ENCODE measurements at places on chromosomes 3 and 15.

DNA sequence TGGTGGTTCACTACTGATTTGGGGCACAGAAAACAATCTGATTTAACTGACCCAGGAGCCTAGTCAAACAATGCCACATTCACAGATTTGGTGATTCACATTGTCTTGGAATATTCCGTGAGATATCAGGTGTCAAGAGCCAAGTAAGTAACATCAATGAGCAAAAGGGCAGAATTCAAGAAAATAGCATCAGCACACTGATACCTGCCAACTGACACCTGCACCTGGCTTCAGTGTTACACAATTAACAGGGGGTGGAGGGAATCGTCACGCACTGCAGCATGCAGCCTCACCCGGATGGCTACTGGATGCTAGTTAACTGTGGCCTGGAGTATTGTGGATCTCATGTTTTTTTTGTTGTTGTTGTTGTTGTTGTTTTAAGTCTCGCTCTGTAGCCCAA lies 17.6 kb downstream of the CCNL1 start:
- no peak for DNase-seq

DNA sequence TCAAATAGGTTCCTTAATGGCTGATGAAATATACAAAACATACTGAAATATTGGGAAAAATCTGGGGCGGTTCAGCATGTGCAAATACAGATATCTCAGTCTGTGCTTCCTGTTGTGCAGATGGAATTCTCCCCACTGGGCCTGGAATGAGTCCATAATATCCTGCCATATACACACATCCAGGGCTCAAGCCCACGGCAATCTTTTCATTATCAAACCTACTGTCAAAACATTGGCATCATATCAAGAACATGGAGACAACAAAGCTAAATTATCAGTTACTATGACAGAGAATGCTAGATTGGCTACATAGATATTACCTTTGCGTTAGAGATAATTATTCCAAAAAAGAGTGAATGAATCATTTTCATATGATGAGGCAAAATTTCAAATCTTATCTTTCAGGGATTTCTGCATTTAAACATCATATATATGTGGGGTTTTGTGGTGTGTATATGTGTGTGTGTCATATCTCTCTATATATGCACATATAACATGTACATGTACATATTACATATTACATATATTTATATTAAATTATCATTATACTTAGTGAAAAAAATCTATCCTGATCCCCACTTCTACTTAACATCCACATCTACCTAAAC lies 713.3 kb downstream of the GBE1 start:
- no peak for DNase-seq

DNA sequence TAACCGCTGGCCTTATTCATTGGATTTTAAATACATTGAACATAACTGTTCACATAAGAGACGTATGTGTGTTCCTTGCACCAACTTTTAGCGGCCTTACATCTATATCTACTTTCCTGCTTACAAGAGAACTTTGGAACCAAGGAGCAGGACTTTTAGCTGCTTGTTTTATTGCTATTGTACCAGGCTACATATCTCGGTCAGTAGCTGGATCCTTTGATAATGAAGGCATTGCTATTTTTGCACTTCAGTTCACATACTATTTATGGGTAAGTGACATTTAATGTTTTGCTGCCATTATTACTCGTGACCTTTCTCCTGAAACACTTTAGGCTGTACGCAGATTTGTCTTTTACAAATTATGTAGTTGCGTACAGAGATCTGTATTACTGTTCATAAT lies 47.1 kb downstream of the STT3B start:
- DNase-seq: no peak

GRCh38 chr3:172702256-172702655 lies 8.6 kb downstream of the NCEH1 start:
- no peak for DNase-seq

DNA sequence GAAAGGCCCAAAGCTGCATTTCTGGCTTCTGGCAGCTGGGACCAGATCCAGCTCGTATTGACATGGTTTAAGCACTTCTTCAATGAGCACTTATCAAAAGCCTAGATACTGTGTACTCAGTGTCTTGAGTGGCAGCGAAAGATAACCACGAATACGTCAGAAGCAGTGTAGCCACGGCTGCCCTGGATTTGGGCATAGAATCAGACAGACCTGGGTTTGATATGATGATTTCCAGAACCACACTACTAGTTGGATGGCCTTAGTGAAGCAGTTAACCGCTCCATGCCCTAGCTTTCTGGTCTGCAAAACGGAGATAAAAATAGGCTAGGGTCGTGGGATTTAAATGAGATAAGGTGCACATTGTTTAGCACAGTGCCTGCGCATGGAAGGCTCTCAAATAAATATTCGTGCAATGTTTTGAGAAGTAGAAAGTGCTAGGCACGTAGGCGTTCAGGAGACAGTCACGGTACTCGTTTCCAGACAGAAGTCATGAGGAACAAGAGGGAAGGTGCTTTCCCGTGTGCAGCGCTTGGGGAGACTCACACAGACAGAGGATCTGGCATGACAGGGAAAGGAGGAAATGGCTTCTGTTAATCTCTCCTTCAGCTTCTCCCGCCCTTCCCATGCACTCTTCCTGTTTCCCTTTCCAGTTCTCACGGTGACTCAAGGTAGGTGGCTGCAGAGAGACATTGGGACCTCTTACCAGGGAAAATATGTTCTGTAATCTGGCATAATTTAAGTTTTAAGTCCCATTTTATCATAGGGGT lies 70.3 kb downstream of the CCNL1 start:
- DNase-seq: peak; percentile 30

DNA sequence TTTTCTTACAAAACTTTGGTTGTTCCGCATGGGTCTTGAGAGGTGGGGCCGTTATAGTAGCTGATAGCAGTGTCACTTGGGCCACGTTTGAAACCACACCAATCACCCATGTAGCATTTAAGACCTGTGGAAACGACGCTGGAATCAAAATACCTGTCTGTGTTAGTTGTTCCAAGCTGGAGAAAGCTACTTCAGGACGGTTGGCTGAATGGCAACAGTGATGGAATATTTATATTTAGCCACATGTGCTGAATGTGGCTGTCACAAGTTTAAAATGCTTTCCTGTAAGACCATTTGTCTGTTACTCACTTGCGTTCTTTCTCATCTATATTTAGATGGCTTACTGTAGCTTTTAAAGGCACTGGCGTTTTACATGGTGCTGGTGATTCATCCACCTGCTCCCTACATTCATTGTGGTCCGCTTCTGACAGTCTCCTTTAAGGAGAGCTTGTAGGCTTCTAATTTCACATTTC lies 1.4 kb downstream of the DNAJA4 start:
- peak; percentile 80 for DNase-seq

DNA sequence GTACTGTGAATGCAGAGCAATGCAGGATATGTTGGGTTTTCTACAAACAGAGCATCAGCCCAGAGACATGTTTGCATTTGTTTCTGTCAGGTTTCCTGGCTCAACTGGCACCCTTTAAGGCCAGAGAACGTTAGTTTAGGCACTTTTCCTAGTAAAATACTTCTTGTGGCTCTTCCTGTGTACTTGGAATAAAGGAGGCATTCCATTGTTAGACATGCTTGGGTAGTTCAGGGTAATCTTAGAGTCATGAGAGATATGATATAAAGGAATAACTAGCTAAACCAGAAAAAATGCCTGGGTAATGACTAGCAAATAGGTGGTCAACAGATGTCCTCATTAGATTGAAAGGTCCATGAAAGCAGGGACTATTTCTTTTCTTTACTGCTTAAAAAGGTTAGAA lies 60.4 kb upstream of the RBM5 start:
- peak; percentile 61 for DNase-seq

GRCh38 chr3:185205865-185206264 lies 48.0 kb downstream of the EHHADH start:
- DNase-seq: no peak

GRCh38 chr3:48338635-48339034 lies 5.2 kb upstream of the SPINK8 start:
- peak; percentile 4 for DNase-seq

DNA sequence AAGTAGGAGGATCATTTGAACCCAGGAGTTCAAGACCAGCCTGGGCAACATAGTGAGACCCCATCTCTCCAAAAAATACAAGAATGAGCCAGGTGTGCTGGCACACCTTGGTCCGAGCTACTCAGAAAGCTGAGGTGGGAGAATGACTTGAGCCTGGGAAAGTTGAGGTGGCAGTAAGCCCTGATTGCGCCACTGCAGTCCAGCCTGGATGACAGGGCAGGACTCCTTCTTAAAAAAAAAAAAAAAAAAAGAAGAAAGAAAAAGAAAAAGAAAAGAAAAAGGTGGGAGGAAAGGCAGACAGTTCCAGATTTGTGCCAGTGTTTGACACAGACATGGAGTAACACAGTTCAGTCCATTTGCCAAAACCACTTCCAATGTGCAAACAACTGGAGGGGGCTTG lies 75.7 kb downstream of the ATP10A start:
- DNase-seq: no peak

DNA sequence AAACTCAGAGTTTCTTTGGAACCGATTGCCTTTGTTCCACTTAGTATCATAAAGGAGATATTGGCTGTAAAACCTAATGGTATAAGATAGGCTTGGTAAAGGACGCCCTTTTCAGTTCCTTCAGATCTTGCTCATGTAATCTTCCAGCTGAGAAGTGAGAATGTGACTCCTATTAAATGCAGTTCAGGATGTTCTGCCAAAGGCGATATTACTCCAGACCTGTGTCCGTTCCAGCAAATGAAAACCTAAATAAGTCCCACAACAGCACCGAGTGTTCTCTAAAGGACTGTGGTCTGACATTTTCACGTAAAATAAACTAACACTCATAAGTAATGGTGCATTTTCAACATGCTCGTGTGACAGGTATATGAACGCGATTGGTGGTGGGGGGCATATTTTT lies 276.2 kb downstream of the FEZF2 start:
- DNase-seq: no peak

DNA sequence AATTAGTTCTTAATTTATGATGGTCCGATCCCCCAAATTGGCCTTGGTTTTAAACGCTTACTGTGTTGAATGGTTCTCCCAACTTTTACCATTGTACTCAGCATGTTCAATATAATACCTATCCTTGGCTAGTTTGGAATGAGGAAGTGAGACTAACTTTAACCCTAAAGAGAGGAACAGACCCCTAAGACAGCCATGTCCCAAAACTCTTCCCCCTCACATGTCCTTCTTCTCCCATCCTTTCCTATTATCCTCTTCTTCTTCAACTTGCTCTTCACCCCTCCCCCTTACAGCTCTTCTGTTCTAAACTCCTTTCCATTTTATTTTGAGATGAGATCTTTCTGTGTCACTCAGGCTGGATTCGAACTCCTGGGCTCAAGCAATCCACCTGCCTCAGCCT lies 116.5 kb downstream of the RBMS3 start:
- DNase-seq: no peak

DNA sequence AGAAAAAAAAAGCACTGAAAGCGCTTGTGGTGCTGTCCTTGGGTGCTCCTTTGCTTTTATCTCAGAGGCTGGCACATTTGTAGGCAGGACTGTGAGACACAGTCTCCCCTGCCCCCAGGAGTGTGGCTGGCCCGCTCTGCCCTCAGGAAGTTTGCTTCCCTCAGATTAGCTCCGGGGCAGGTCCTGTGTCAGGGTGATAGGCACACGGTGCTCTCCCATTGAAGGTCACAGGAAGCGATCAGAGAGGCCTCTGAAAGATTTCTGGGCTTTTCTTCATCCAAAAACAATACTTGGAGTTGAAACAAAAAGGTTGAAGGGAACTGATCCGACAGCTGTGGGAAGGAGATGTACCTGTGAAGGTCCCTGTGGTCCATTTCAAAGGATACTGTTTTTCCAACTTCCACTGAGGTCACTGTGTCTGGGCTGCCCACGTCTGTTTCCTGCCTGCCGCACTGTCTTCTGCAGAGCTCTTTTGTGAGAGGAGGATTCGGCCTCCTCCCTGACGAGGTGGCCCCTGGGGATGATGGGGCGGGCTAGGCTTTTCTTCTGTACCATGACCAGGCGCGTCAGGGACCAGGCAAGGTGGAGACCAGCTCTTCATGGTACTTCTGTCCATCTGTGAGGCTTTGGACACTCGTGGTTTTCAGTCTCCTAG lies 330.5 kb upstream of the CTDSPL start:
- DNase-seq: no peak

DNA sequence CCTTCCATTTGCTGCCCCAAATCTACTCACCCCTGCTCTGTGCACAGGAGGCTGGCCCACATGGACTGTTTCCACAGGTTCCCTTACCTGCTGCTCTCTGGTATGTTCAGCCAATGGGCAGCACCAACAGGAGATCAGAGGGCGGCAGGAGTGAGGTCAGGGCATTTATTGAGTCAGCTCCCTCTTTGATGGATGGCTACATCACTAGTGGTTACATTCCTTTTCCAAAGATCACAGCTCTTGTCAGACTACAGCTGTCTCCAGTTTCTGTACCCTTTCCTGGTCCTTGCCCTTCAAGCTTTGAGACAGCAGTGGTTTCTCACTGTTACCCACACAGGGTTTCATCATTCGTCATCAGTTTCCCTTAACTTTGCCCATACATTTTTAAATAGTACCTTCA lies 325.1 kb downstream of the SUCLG2 start:
- DNase-seq: no peak

- DNase-seq: no peak
Measured at GRCh38 chr3:195451373-195452015, 8.7 kb upstream of the ACAP2 start.

- peak; percentile 27 for DNase-seq
Measured at GRCh38 chr3:132038198-132038825, 3.5 kb upstream of the CPNE4 start.

DNA sequence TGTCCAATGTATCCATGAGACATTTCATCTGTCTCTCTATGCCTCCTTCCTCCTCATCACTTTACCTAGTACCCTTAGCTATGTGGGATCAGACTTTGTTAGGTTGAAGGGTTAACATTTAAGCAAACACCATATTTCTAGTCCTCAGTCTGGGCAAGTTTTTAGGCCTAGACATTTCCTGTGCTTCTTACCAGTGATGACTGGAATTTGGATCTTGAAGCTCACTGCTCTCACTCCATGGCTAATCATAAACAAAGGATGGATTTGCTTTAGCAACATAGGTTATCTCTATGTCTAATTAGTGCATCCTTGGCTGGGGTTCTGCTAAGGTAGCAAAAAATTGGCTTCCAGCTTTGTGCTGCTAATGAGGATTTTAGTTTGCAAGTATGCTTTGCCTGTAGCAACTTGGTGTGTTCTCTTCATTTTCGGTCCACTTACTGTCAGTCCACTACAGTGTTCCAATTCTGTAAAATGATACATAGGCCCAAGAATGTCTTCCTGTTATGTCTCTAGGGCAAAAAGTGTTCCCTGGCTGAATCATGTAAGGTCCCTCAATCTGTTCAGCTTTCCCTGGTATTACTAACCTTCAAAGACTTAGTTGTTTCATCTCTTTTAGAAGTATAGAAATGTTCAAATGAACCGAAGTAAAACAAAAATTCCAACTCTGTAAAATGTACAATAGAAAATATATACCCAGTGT lies 615.4 kb downstream of the CADM2 start:
- DNase-seq: peak; percentile 38
